CD8-positive, alpha-beta memory T cell (primary cell): ENCODE measurements at places on chromosomes 3 and 15. TPM values are rescaled to one million over a fixed set of nuclear protein-coding genes. Genes with fewer than 3 reads are reported as not detected.

DNA sequence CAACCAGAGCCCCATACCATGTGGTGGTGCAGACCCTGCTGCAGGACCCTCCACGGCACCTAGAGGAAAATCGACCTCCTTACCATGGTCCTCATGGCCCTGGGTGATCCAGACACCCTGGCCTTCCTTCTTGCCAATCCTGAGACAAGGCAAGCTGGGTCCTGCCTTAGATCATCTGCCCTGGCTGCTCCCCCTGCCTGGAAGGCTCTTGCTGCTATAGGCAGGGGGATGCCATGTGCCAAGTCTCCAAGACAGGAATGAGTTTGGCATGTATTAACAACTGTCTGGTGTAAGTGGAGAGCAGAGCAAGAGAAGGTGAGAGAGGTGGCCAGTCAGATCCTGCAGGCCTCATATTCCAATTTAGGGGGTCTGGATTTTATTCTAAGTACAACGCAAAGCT is 7.5 kb downstream of the HEG1 start:
- H3K4me1 ChIP-seq = peaks cover 34% of the 10 kb centered on the region
- H3K27me3 ChIP-seq = no peaks in the 10 kb centered on the region
- no peak for DNase-seq
- peaks cover 4% of the 10 kb centered on the region for H3K36me3 ChIP-seq
- no peak overlapping the region for H3K4me3 ChIP-seq
- no peak overlapping the region for H3K27ac ChIP-seq

- peaks cover 12% of the 10 kb centered on the region for H3K4me1 ChIP-seq
- peaks cover 56% of the 10 kb centered on the region for H3K27me3 ChIP-seq
- H3K4me3 ChIP-seq = no peak overlapping the region
- H3K36me3 ChIP-seq = no peaks in the 10 kb centered on the region
Measured at GRCh38 chr15:37104424-37104981, 4.2 kb upstream of the MEIS2 start.

GRCh38 chr3:48398701-48399386 is 26.8 kb downstream of the FBXW12 start:
- H3K27me3 ChIP-seq = no peaks in the 10 kb centered on the region
- H3K27ac ChIP-seq = no peak overlapping the region
- no peaks in the 10 kb centered on the region for H3K36me3 ChIP-seq
- H3K4me1 ChIP-seq = no peaks in the 10 kb centered on the region
- no peak for DNase-seq

GRCh38 chr15:35288580-35288979 is 203.5 kb upstream of the NANOGP8 start:
- no peaks in the 10 kb centered on the region for H3K27me3 ChIP-seq
- H3K4me3 ChIP-seq = no peak overlapping the region
- H3K36me3 ChIP-seq = no peaks in the 10 kb centered on the region
- no peak overlapping the region for H3K27ac ChIP-seq

GRCh38 chr3:37499061-37499785 is 324.8 kb upstream of the LRRFIP2 start:
- no peaks in the 10 kb centered on the region for H3K27me3 ChIP-seq
- no peak overlapping the region for H3K27ac ChIP-seq
- H3K36me3 ChIP-seq = no peaks in the 10 kb centered on the region
- no peak for DNase-seq
- no peaks in the 10 kb centered on the region for H3K4me1 ChIP-seq
- H3K4me3 ChIP-seq = no peak overlapping the region

Gene SERP1
- total RNA-seq = 135 TPM

Gene EXD1
- not detected for total RNA-seq

Gene ADAMTSL3
- not detected for total RNA-seq

Gene TIMP4
- not detected for total RNA-seq
